ENCODE measurements at places on chromosomes 1 and 21.

DNA sequence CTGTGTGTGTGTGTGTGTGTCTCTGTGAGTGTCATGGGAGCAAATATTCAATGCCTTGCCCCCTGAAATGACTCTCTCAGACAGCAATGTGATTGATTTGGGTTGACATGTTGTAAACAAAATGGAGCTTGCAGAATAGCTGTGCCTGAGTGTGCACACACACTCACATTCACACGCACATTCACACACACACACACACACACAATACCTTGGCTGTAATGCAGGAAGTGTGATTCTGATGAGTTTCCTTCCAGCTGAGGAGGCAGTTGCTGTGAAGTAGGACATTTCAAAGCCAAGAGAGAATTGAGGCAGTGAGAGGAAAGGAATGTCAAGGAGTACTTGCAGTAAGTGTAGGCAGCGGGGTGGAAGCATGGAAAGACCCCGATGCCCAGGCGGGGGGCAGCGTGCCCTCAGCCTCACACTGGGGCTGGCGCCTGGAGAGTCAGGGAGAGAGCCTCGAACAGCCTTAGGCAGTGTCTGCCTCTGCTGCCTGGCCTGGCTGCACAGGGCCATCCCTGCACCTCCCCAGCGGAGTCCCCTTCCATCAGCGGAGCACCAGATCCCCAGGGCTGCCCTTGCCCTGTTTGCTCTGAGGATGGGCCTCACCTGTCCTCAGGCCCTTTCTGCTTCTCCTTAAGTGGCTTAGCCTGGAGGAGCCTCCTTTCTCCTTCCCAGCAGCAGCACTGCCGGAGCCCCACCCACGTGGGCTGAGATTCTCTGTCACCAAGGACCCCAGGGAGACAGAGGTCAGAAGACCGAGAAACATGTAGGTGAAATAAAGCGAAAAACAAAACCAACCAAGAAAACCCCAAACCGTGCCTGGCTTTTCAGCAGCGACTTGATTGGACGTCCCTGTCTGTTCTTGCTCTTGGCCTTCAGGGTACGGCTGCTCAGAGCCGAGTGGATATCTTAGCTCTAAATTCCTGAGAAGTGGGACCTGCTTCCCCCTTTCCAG, 9.2 kb downstream of the VASH2 start:
- no peak for DNase-seq

DNA sequence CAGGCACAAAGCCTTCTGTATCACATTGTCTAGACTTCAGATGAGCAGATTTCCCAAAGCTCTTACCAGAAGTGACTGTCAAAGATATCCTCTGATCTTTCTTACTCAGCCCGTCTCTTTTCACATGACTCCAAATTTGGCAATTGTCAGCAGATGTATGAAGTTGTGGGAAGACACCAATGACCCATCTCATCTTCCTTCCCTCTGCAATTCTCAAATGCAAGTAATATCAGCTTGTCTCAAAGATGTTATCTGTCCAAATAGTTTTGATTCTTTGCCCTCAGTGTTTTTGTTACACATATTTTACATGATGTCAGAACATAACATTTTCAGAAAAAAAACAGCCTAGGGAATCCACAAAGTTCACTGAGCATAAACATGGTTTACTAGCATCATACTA, 45.1 kb upstream of the RGS2 start:
- no peak for DNase-seq

GRCh38 chr21:42319851-42320572, 4.8 kb upstream of the TFF3 start:
- no peak for DNase-seq

GRCh38 chr21:29741761-29742160, 198.0 kb downstream of the GRIK1 start:
- DNase-seq, result no peak

DNA sequence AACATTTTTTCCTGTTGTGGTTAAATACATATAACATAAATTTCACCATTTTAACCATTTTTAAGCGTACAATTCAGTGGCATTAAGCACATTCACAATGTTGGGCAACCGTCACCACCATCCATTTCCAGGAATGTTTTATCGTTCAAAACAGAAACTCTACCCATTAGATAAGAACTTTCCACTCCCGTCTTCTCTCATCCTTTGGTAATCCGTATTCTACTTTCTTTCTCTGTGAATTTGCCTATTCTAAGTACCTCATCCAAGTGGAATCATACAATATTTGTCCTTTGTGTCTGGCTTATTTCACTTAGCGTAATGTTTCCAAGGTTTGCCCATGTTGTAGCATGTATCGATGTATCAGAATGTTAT, 336.0 kb downstream of the RRAGC start:
- no peak for DNase-seq

DNA sequence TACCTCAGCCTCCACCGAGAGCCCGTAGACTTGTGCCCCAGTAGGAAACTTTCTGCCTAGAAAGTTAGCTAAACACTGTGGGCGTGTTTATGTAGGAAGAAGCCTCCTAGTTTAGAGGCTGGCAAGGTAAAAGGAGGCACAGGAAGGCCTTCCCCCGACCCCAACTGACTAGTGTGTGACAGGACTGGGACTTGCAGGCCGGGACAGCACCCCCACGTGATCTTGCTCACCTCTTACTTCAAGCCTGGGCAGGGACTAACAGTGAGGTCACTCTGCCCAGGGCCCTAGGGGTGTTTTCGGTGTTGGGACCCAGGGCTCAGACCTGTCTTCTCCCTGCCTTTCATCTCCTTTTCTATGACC, 392 bp upstream of the TAGLN2 start:
- no peak for DNase-seq

DNA sequence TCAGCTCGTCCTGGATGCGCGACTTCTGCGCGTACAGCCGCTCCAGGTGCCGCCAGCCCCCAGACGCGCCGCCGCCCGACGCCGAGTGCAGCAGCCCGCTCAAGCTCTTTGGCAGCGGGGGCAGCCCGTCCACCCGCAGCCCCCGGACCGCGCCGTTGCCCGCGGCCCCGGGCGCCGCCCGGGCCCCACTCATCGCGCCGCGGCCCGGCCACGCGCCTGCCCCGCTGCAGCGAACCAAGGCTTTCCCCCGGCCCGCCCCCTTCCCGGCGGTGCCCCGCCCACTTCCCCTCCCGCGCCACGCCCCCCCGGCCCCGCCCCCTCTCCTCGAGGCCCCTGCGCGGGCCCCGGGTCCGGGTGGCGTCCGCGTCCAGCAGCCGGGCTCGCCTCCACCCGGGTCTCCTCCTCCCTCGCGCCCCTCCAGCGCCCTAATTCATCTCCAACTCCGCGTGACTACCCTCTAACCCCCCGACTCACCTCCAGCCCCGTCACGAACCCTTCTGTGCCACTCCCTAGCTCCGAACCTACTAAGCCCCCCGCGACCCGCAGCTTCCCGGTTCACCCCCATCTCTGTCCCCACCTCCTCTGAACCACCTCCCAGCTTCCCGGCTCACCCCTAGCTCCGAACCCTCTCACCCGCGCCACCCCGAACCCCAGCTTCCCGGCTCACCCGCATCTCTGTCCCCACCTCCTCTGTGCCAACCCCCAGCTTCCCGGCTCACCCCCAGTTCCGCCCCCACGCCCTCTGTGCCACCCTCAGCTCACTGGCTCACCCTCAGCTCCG, at the start of gene FAM89A:
Gene FAM89A (minus strand): TSS at position 236 of the 781 bp plus-strand sequence. CDS start 43 bp downstream, at position 193.
- peak; percentile 68 for DNase-seq

DNA sequence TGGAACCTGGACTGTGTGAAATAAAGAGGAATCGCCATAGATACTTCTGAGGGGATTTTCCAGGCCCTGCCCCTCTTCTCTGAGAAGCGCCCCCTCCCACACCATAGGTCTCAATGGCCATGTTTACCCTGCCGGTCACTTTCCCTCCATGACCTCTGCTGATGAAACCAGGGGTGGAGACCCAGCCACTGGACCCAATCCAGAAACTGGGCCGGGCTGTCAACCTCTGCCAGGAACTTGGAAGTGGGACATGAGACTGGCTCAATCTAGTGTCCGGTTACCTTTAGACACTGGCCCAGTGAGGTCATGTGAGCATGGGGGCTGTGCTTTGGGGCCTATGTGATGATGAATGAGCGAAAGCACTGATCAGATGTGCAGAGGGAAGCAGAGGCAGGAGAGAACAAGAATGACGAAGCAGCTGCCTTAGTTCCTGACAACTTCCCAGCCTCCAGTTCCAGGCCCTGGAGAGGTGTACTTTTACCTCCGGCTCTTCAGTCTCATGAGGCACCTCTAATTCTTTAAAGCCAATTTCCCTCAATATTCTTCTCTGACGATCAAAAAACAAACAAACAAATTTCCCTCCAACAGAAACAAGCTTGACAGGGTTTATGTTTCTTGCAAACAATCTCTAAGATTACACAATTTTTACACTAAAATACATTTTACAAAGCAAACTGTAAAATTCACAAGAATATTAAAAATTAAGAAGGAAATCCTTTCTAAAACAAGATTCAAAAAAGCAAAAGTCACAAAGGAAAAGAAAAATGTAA, 4.9 kb downstream of the ASAP3 start:
- no peak for DNase-seq

- no peak for DNase-seq
These were observed at the start of gene AGBL4 for GRCh38 chr1:50023292-50024159. TSS of gene AGBL4 (minus strand) at chr1:50023954.

DNA sequence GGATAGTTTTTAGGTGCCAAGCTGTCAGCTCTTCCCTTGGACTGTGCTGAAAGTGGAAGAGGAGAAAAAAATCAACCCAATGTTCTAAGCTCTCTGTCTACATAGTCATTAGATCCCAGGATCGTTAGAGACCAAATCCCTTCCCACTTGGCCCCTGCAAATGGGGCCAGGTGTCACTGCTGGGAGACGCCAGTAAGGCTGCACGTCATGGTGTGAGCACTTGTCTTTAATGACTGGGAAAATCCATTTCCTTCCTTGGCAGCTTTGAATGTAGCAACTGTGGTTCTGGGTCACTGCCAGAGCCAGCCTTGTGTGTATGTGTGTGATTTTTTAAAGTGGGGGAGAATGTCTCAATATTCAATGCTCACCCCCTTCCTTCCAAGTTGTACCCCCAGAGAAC, 59.9 kb downstream of the MAN1C1 start:
- no peak for DNase-seq

GRCh38 chr1:116538544-116538943, 32.3 kb downstream of the CD58 start:
- DNase-seq, result peak; percentile 49

DNA sequence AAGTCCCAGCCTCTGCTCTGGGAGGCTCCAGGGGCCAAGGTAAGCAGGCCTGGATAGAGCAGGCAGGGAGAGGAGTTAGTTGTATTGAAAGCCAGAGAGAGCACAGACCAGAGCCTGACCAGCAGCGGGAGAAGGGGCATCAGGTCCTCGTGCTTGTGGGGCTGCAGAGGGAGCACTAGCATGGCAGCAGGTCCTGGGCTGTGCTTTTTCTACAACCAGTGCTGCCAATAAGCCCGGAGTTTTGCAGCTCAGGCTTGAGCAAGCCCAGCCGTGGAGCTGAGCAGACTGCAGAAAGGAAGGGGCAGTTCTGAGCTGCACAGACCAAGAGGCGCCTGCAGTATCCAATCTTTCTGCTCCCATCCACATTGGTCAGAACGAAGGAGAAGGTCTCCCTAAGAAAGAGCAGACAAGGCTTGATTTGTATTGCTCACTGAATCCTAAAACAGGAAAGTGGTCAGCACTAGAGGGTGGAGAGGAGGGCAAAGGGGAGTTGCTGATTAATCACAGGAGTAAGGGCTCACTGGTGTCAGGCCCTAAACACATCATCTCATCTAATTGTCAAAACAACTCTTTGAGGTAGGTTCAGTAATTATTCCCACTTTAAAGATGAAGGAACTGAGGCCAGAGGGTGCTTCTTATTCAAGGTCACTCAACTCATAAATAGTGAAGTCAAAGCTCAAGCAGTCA, 2.7 kb downstream of the DENND2D start:
- no peak for DNase-seq

DNA sequence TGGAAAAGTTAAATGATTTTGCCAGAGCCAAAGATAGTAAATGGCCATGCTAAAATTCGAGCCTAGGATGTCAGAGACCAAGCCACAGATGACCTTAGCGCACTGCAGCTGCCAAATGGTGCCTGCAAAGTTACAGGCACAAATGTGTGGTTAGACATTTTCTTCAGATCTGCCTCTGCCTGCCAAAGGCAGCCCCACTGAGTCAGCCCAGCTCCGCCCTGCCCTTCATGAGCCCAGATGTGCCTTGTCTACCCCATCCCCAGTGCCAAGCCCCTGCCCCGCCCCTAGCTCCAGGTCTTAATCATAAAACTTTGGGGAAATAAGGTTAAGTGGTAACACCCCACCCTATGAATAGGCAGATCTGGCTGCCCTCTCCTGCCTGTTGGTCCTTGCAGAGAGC, 105.9 kb downstream of the DTL start:
- no peak for DNase-seq

DNA sequence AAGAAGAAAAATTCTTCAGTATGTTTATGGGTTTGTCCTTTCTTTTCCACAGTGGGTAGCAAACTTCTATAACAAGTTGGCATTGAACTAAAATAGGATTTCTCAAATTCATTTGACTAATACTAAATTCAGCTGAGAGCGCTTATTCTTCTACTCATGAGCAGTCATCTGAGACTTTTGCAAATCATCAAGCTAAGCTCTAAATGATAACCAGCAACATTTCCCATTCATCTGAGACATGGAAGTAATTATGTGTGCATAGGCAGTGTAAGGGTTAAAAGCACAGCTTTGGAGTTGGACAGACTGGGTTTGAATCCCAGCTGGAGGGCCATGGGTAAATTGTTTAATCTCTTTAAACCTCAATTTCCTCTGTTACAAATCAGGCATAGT, 18.3 kb upstream of the CNR2 start:
- no peak for DNase-seq

- DNase-seq, result no peak
These were observed 48.4 kb upstream of the IGSF5 start for GRCh38 chr21:39696618-39697017.

GRCh38 chr1:67306547-67306946, 1.1 kb upstream of the IL12RB2 start:
- no peak for DNase-seq

DNA sequence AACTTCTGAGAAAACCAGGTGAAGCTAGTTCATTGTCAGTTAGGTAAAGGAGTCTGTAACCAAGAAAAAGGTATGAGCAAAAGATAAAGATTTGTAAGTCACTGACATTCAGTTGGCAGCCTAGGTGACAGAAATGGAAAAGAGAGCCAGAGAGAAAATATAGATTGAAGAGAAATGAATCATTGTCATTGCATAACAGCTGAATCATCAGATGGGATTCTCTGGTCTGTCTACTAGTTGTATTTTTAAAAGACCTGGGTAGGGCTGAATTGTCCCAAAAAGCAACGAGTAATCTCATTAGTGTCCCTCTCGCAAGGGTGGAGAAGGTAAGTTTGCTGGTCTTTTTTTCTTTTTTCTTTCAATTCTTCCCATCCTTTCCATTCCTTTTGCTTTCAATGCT, 36.6 kb downstream of the PTGS2 start:
- no peak for DNase-seq

DNA sequence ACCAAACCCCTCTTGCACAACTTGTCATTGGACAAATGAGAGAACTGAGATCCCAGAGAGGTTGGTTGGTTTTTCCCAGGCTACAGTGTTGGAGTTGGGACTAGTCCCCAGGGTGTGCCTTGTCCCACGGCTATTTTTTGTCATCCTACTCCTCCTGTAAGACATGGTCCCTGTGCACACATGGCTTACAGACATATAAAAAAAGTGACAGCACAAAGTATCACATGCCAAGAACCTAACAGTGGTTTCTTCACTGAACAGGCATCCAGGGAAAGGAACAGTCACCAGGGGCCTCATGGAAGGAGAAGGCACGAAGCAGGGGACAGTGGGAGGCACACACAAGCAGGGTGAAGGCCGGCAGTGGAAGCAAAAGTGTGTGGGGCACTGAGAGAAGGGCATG, 36.5 kb downstream of the SERBP1 start:
- DNase-seq, result no peak

GRCh38 chr1:241557031-241557430, 24.9 kb downstream of the KMO start:
- no peak for DNase-seq

- DNase-seq, result no peak
These were observed 100.2 kb downstream of the SMYD2 start for GRCh38 chr1:214380986-214381695.

Measured in activated CD4-positive, alpha-beta T cell treated with anti-CD3 and anti-CD28 coated beads, Interleukin-2, amount 10 ng/mL, durations not matched to agents 7 days and 5 days (primary cell).